ENCODE measurements at places on chromosomes 4 and X. TPM values are rescaled to one million over a fixed set of nuclear protein-coding genes. Genes with fewer than 3 reads are reported as not detected.

The FGFBP2 gene
- total RNA-seq: 0.37 TPM

The PCYT1B gene
- total RNA-seq: 0.08 TPM

The SPON2 gene
- 0.41 TPM for total RNA-seq

The NAP1L2 gene
- total RNA-seq: 0.94 TPM

The ESX1 gene
- 0.09 TPM for total RNA-seq

The TCEAL5 gene
- not detected for total RNA-seq

The MAGEA4 gene
- total RNA-seq: not detected

The PDLIM3 gene
- total RNA-seq: 0.16 TPM

The RAB40A gene
- 0.10 TPM for total RNA-seq

The MAGEB2 gene
- total RNA-seq: not detected

The XK gene
- total RNA-seq: 0.45 TPM

The MSANTD1 gene
- 0.06 TPM for total RNA-seq

The FGFR3 gene
- 2.7 TPM for total RNA-seq

The COL25A1 gene
- not detected for total RNA-seq

The CPE gene
- total RNA-seq: 2.3 TPM

The HSFX3 gene
- total RNA-seq: not detected

The FAM47A gene
- total RNA-seq: not detected

The SLITRK4 gene
- not detected for total RNA-seq

The PWWP3B gene
- 0.01 TPM for total RNA-seq

The AVPR2 gene
- 0.06 TPM for total RNA-seq

The TLR7 gene
- not detected for total RNA-seq

The CPZ gene
- 0.30 TPM for total RNA-seq

The SGCB gene
- 17.5 TPM for total RNA-seq
